ENCODE measurements at places on chromosomes 2 and 18. TPM values are rescaled to one million over a fixed set of nuclear protein-coding genes. Genes with fewer than 3 reads are reported as not detected.

The NEU2 gene
- total RNA-seq: not detected

The ADRA2B gene
- 3.0 TPM for total RNA-seq

The KCTD18 gene
- total RNA-seq: 9.5 TPM

The TRPM8 gene
- total RNA-seq: 4.9 TPM

DNA sequence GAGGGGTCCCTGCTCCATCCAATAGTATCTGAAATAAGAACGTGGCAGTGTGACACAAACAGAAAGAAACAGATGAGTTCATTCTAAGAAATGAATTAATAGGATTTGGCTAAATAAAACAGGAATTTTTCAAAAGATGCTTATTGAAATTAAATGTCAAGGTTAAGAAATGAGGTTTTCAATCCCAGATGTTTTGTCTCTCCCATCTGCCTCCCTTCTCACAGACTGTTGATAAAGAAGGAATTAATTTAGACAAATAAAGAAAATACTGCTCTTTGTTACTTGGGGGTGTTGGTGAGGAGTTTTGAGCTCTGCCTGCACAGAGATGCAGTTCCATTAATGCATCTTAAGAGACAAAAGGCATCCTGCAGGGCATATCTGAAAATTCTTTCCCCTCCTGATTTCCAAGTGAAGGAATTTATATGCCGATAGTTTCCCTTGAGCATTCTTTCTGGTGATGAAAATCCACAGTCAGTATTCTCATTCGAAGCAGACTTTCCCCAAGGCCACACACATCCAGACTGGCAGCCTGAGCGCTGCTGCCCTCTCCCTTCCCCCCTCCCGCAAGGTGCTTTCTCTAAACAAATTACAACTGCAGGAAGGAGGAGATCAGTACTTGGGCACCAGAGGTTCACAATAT, 385.4 kb upstream of the RND3 start:
- DNase-seq: peak; percentile 25

- no peak for DNase-seq
Observed at GRCh38 chr2:189654641-189655040, 6.6 kb upstream of the ASNSD1 start.

DNA sequence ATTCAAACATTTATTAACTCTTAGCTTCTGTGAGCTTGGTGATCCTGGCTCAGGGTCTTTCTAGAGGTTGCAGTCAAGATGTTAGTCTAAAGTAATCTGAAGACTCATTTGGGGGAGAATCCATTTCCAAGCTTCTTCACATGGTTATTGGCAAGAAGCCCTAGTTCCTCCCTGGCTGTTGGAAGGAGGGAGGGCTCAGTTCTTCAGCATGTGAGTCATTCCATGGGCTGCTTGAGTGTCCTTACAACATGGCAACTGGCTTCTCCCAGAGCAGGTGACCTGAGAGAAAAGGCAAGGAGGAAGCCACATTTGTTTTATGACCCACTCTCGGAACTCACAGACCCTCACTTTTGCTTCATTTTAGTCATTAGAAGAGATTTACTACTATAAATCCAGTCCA, 10.6 kb upstream of the C2orf74 start:
- DNase-seq: no peak

DNA sequence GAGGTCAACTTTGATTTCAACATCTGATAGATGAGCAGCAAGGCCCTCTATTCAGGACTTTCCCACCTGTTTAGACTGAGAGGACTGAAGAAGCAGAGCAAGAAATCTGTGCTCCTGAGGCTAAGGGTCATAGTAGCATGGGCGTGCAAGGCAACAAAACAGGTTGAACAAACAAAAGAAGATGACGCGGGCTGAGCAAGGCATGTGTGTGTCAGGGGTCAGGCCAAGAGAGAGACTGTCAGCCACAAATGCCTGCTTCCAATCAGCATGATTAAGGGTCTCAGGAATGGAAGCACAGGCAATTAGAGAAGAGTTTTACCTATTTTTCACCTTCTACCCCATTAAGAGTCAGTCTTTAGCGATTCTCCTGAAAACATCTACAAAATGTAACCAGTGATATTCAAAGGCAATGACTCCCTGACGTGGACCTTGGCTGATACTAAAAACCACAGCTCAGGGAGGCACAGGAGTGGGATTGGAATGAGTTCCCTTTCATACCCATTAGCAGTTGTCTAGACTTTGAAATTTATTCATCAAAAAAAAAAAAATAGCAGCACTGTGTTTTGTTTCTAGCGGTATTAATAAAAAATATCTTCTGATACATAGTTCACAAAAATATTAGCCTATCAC, 81.9 kb downstream of the DYNAP start:
- DNase-seq: peak; percentile 9

DNA sequence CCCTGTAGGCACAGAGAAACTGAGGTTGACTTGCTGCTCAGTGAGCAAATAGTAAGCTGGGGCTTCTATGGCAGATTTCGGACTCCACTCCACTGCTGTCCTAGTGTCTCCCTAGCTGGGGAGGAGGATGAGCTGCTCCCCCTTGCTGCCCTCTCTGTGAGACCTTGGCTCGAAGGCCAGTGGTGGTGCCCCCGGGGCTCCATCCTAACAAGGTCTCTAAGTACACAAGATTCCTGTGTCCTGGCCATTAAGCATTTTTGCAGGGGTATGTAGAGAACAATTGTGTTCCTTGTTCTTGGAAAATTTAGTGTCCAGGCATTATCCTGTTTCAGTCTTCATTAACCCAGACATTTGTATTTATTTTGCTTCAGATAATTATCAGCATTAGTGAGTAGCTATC, 21.3 kb upstream of the BCL2L11 start:
- no peak for DNase-seq

DNA sequence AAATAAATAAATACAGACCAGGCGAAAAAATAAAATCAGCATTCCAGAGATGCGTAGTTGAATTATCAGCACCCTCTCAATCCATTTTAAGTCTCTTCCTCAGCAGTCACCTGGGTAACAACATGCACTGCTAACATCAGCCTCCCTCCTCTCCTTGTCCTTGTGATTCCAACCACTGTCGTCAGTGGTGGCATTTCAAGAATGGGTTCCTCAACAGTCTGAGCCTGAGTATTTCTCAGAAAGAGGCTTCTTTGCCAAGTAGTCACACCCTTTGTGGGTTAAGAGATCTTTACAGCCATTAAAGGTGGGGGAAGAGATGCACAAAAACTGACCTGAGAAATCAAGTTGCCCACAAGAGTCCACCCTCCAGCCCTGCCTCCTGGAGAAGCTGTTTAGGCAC, 39.0 kb downstream of the NOL10 start:
- no peak for DNase-seq

- no peak for DNase-seq
Observed at GRCh38 chr2:164881524-164881923, 39.9 kb upstream of the COBLL1 start.

GRCh38 chr2:121633463-121633862, 15.8 kb downstream of the CLASP1 start:
- no peak for DNase-seq

DNA sequence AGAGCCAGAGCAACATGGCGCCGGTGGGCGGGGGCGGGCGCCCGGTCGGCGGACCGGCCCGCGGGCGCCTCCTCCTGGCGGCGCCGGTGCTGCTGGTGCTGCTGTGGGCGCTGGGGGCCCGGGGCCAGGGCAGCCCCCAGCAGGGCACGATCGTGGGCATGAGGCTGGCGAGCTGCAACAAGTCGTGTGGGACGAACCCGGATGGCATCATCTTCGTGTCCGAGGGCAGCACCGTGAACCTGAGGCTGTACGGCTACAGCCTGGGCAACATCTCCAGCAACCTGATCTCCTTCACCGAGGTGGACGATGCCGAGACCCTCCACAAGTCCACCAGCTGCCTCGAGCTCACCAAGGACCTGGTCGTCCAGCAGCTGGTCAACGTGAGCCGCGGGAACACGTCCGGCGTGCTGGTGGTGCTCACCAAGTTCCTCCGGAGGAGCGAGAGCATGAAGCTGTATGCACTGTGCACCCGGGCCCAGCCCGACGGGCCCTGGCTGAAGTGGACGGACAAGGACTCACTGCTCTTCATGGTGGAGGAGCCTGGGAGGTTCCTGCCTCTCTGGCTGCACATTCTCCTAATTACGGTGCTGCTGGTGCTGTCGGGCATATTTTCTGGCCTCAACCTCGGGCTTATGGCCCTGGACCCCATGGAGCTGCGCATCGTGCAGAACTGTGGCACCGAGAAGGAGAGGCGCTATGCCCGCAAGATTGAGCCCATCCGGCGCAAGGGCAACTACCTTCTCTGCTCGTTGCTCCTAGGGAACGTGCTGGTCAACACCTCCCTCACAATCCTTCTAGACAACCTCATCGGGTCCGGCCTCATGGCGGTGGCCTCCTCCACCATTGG, 507 bp downstream of the CNNM4 start:
- peak; percentile 51 for DNase-seq

DNA sequence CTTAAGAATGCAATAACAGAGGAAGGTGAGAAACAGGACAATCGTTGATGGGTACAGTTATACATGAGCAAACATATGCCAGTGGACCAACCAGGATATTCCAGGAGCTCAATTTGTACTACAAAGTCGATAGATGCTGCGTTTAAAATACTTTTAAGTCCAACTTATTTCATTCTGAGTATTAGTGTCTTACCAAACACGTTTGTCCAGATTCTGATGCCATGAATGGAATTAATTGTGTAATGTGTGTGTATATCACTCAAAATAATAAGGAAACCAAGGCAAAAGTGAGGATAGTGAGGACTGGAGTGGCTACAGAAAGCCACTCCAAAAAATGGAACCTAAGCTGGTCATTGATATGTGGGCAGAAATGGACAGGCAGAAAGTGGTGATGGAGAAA, 332.6 kb downstream of the RIT2 start:
- no peak for DNase-seq

- no peak for DNase-seq
Observed at GRCh38 chr2:185859506-185859905, 120.9 kb downstream of the FSIP2 start.

DNA sequence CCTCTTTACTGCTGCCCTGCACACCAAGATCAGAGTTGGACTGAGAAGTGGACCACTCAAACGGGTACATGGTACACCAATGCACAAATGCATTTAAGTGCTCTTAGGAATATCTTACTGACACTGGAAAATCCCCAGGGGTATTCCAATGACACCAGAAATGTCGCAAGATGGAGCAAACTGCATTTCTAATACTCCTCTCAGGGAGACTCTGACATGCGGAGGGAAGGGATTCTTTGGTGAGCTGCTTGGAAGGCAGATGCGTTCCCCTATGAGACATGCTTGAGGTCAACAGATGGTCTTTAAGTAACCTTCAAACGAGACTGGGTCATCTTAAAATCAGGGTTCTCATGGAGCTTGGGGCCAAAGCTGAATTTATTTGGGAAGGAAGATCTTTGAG, 521.8 kb upstream of the TCF4 start:
- DNase-seq: no peak

DNA sequence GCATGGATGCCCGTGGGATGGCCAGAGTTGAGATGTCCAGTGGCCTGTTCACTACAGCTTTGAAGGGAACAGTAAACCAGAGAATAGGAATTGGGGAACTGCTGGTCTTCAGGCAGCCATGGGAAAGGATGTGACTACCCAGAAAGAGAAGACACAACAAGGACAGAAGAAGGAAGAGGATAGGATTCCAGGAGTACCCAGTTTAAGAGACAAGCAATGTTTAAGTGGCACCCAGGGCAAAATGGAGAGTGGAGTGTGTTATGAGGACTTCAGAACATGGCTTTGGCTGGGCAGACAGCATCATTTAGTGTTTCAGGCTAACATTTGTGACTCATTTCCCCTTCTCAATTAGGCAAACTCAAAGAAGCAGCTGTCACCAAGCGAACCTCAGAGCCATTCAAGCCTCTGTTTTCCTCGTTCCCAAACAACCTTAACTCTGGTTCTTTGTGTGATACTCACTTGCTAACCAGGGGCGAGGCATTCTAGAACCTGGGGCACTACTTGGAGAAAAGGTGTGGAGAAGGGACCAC, 4.0 kb upstream of the FAM124B start:
- no peak for DNase-seq

GRCh38 chr2:237723602-237724001, 75.0 kb upstream of the RBM44 start:
- DNase-seq: peak; percentile 78

GRCh38 chr2:127614731-127615130, 31.2 kb upstream of the GPR17 start:
- DNase-seq: no peak

DNA sequence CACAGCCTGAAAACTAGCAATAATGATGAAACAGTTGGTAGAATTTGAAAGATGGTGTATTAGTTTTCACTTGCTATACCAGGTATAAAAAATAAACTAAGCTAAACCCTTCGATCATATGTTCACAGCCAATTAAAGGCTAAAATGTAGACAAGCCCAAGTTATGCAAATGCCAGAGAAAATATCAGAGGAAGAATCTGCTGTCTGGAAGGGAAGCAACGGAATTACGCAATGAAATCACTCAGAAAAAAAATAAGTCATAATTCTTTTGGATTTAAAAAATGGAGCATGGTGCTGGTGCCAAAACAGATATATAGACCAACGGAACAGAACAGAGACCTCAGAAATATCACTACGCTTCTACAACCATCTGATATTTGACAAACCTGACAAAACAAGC, 108.3 kb downstream of the ARL4C start:
- no peak for DNase-seq

GRCh38 chr2:203225423-203226039, 13.3 kb upstream of the CYP20A1 start:
- DNase-seq: peak; percentile 42

- DNase-seq: peak; percentile 52
Observed at GRCh38 chr2:99822474-99823207, 319.7 kb downstream of the AFF3 start.

GRCh38 chr2:203893401-203893800, 25.8 kb downstream of the CTLA4 start:
- DNase-seq: no peak

DNA sequence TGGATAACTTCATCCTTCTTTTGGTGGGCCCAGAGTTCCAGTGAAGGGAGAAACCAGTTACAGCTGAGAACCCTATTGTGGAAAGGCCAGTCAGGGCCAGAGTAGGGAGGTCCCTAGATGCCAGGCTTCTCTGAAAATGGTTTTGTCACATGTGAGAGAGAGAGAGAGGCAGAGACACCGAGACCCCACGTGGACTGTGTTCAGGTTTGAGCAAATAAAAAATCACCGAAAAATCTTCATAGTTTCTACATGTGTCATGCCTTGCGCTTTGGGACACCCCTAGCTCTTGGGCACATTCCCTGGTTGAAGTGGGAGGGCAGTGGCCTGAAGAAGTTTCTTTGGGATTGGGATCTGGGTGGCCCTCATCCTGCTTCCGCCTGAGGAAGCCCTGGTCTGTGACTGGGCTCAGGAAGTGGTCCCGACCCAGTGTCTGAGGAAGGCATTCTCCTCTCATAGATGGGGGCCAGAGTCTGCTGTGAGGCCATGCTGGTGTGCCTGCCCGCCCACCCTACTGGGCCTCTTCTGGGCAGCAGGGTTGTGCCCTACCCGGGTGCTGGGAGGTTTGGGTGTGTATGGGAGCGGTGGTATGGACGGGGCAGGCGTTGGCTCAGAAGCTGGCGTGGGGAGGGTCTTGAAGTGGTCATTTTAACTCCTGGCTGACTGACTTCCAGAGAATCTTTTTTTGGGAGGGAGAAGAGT, 16.1 kb downstream of the NCK2 start:
- no peak for DNase-seq

GRCh38 chr18:42929181-42929580, 186.3 kb downstream of the RIT2 start:
- DNase-seq: no peak

Measured in neural progenitor cell (in vitro differentiated cells).